ENCODE measurements at places on chromosomes 5 and 9. TPM values are rescaled to one million over a fixed set of nuclear protein-coding genes. Genes with fewer than 3 reads are reported as not detected.

DNA sequence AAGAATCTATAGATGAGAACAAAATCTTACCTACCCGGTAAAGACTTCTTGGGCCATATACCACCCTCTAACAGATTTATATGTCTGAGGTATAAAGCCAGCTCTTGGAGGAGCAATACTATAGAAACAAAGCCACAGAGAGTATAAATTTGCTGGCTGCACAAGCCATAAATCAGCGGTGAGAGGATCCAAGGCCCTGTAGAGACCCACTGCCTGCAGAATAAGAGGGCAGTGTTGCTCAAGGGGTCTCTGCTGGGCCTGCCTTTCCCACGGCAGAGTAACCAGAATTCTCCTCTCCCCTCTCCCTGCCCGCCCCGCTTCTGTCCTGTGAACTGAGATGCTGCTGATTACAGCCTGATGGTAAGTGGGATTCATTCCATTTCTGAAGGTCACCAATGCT, 89.2 kb downstream of the NDFIP1 start:
- no peak overlapping the region for H3K27ac ChIP-seq
- no peaks in the 10 kb centered on the region for H3K27me3 ChIP-seq
- H3K4me1 ChIP-seq: no peaks in the 10 kb centered on the region
- no peak for DNase-seq
- H3K36me3 ChIP-seq: no peaks in the 10 kb centered on the region

DNA sequence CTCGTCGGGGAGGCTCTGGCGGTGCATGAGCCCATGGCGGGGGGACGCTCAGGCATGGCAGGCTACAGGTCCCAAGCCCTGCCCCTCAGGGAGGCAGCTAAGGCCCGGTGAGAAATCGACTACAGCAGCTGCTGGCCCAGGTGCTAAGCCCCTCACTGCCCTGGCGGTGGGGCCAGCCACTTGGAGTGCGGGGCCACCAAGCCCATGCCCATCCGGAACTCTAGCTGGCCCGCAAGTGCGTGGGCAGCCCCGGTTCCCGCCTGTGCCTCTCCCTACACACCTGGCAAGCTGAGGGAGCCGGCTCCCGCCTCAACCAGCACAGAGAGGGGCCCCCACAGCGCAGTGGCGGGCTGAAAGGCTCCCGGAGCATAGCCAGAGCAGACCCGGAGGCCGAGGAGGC, 1896.9 kb upstream of the CDH6 start:
- DNase-seq: no peak
- H3K27me3 ChIP-seq: no peaks in the 10 kb centered on the region
- no peaks in the 10 kb centered on the region for H3K4me1 ChIP-seq
- no peak overlapping the region for H3K4me3 ChIP-seq
- no peak overlapping the region for H3K27ac ChIP-seq

Gene TAF11L8
- total RNA-seq: not detected

GRCh38 chr9:108108280-108108851, 618.8 kb upstream of the KLF4 start:
- H3K4me3 ChIP-seq: no peak overlapping the region
- H3K27ac ChIP-seq: no peak overlapping the region
- H3K36me3 ChIP-seq: no peaks in the 10 kb centered on the region
- no peak for DNase-seq

GRCh38 chr5:110785356-110785755, 46.5 kb downstream of the SLC25A46 start:
- no peaks in the 10 kb centered on the region for H3K27me3 ChIP-seq
- no peak overlapping the region for H3K27ac ChIP-seq
- H3K36me3 ChIP-seq: no peaks in the 10 kb centered on the region
- H3K4me1 ChIP-seq: no peaks in the 10 kb centered on the region

Gene PCDHGA10
- 20.7 TPM for total RNA-seq
